ENCODE measurements at places on chromosomes 6 and 20.

GRCh38 chr6:1094306-1094705 lies 217.6 kb upstream of the FOXQ1 start:
- DNase-seq: peak; percentile 65

- DNase-seq: no peak
Observed at GRCh38 chr6:125111219-125111983, 42.2 kb upstream of the TPD52L1 start.

GRCh38 chr6:37137201-37138090 lies 32.5 kb upstream of the PIM1 start:
- peak; percentile 100 for DNase-seq

DNA sequence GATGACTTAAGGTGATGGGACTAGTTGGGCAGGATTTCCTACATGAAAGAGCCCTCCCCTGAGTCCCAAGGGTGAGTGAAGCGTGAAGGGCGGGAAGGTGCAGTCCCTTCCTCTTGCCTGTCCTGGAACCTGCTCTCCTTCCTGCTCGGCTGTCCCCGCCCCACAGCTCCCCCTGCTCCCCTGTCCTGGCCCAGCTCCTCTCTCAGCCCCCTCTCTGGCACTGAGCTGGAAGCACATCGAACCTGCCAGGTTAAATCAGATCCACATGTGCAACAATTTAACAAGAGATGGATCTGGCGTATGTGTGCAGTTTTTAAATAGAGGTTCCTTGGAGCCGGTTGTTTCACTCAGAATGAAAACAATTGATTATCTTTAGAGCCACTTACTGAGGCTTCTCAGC lies 95.0 kb downstream of the LRFN2 start:
- DNase-seq: no peak

DNA sequence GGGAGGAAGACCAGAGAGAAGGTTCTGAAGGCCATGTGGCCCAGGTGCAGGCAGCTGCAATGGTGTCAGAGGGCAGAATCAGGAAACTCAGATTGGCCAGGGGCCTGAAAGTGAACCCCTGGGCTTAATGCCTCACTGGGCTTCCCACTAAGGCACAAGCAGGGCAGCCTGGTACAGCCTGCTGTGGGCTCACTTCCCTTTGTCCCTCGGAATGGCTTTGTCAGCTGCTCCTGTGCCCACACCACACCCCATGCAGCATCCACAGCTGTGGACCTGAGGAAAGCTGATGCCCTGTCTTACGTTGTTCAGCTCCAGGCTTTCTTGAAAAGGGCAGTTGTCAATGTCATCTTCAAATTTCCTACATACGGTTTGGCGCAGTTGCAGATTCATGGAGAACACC lies 2.4 kb downstream of the CST9 start:
- DNase-seq: no peak

- DNase-seq: no peak
Observed at GRCh38 chr6:14974792-14975470, 270.9 kb upstream of the JARID2 start.

DNA sequence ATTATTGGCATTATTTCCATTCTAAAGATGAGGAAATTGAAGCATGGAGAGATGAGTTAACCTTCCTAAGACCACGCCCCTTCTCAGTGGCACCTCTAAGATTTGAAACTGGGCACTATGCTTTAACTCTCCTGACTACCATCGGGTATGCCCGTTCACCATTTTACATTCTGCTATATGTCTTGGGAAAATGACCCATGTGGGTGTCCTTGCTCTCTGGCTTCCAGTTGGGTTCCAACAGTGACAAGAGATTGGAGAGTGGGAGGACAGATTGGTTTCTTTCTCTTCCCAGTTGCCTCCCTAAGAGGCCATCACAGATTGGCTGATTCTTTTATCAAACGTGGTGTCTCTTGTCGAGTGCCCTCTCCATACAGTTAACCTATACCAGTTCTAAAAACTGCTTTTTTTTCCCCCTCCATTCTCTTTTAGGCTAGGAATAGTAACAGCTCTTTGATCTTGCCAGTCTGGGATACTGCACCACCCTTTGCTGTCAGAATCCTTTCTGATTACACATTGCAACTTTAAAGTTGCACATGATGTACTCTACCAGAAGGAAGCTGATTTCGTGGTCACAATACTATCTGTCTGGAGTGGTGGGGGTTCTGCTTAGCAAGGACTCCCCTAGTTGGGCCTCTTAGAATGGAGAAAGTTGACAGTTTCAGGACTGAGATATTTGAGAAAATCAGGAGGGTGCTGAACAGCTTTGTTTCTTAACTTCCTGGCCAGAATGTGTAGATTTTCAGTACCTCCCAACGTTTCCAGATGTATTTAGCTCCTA lies 88.0 kb upstream of the ELOVL5 start:
- DNase-seq: peak; percentile 8

GRCh38 chr6:24599686-24600399 lies 46.1 kb downstream of the KIAA0319 start:
- DNase-seq: no peak

GRCh38 chr6:24951811-24952299 lies 16.1 kb upstream of the RIPOR2 start:
- DNase-seq: no peak

GRCh38 chr6:46651816-46652215 lies 802 bp downstream of the CYP39A1 start:
- no peak for DNase-seq

DNA sequence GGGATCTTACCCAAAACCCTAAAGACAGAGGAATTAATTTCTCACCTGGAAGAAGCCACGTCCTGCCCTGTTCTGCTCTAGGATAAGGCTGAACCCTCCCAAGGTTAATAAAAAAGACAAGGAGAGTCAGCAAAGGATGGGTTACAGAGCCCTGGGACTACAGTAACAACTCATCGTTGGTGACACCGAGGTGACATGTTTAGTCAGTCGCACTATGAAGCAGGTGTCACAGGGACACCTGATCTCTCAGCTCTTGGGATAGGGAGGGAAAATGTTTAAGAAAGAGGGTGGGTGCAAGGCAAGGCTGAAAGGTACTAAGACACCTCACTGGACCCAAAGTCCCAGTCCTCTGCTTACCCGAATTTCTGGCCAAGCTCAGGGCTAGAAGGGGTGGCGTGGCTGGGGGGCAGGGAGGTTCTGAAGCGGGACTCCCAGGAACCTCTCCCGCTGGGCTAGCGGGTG lies 562 bp downstream of the MOCS1 start:
- no peak for DNase-seq

DNA sequence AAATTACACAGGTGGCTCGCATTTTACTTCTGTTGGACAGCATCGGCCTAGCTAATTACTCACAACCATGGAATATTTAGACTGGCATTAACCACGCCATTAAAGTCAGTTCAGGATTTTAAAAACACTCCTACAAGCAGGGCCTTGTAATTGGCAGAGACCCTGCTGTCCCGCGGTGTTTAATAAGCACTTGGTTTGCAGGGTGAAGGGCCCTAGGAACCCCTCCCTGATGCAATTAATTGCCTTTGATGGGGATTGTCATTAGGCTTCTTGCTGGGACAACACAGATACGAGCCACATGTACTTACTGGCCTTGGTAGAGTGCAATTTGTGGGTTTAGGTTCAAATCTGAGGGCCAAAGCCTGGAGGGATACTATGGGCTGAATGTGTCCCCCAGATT lies 7.8 kb upstream of the VSTM2L start:
- no peak for DNase-seq

- DNase-seq: no peak
Observed at GRCh38 chr6:33936886-33937285, 133.1 kb upstream of the MLN start.

- DNase-seq: no peak
Observed at GRCh38 chr6:24985323-24985722, 49.6 kb upstream of the RIPOR2 start.

DNA sequence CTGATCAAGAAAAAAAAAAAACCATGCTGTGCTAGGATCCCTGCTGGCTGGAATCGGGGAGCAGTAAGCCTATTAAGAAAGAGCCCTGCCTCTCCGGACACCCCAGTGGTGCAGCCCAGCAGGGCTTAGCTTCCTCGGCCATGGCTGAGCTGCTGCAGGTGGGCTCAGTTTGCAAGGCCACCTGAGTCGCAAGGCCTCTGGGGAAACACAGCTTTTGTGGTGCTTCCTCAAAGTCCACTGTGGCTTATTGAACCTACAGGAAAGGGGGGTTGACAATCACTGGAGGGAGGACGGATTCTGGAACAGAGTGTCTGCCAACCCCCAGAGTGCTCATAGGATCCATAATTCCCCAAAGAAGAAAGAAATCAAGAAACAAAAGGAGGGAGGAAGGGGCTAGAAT lies 240.8 kb downstream of the SMOC2 start:
- DNase-seq: no peak

DNA sequence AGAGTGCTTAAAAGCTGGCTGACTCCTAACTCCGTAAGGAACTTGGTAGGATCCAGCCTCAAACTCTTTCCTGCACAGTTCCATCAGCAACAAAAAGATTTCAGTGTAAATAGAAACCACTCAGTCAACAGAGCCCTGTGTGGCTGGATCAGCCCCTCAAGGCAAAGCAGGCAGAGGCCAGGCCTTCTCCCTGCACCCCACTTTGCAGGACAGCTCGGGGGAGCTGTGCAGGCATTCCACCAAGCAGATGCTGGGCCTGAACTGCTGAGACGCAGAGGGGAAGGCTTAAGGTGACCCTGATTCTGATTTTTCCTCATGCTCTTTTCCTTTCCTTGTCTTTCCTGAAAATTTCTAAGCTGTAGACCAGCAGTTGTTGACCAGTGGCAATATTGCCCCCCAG lies 91.5 kb downstream of the NFATC2 start:
- DNase-seq: no peak

DNA sequence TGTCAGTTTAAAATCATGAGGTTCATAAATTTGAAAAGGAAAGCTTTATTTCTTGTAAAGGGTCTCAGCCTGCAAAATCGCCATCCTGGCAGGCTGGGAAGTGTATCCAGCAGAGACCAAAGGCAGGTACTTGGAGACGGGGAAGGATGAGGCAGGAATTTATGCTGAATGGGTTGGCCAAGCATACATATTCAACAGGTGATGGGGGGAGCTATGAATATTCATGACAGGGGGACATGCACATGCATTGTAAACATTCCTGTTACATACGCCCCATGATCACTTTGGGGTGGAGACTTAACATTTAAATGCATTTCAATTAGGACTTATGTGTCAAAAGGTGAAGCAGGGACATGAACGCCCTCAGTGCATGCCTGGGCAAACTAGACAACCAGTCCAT lies 9.8 kb upstream of the SLC22A1 start:
- no peak for DNase-seq

GRCh38 chr20:15154070-15154469 lies 816.7 kb upstream of the FLRT3 start:
- no peak for DNase-seq

DNA sequence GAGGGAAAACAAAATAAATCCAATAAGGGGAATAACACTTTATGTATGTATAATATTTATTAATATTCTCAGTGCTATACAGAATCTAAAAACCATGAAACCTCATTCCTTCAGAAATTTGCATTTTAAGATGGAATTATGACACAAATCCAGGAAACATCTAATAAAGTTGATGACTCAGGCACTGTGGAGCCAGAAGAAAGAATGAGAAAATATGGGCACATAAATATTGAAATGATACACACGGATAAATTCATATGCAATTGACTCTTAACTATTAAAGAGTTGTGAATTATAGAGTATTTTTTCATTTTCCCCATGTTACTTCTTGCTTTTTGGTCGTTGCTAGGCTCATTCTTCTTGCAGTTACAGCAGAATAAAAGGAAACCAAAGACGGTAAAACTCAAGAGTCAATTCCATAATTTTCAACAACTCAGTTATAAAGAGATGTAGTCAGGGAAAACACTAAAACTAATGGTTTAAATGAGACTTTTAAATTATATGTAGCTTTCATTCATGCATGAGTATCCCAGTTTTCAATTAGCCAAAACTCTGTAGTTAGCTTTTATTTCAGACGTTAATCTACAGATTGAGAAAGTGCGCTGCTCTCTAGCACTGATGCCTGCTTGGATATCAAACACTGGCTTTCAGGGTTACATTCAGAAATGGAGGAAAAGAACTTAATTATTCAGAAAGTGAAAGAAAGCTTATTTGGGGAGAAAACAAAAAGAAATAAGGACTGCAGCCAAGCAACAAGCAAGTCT lies 95.4 kb downstream of the ADGRB3 start:
- DNase-seq: no peak

DNA sequence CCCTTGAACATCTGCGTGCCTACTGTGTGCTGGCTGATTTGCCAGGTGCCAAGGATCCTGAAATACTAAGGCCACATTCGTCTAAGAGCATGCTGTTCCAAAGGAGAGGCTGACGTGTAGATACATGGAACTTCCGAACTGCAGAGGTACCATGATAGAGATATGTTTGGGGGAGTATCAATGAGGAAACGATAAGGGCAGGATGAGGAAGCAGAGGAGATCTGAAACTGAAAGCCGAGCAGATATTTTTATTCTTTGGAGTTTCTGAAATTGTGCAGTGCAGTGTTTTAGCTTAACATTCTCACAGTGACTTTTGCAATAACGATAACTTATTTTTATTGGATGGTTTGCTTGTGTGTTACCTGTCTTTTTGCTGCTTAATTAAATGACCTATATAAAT lies 24.3 kb downstream of the BMP6 start:
- no peak for DNase-seq

DNA sequence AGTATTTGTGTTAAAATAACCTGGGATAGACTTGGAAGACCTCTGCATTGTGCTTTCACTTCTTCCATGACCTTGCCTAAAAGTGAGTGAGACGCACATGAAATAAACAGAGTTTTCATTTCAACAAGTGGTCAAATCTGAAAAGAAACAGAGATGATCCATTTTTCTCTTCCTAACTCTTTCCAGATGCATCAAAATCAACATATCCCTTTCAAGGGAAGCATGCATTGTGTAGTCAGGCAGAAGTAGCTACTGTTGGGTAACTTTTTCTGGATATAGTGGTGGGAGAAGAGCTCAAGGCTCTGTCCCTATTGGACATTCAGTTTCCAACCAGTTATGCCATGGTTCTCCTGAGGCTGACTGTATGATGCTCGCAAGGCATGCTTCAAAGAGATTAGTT lies 233.0 kb upstream of the JAG1 start:
- no peak for DNase-seq

DNA sequence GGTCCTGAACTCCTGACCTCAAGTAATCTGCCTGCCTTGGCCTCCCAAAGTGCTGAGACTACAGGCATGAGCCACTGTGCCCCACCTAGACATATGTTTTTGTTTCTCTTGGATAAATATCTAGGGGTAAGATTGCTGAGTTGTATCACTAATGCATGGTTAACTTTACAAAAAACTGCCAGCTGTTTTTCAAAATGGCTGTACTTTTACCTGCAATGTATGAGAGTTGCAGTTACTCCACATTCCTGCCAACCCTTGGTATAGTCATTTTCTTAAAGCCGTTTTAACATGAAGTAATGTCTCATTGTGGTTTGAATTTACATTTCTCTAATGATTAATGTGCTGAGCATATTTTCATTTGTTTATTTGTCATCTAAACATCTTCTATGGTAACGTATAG lies 289.7 kb downstream of the UTRN start:
- no peak for DNase-seq

GRCh38 chr6:37319156-37319555 lies 34.6 kb upstream of the RNF8 start:
- DNase-seq: no peak

DNA sequence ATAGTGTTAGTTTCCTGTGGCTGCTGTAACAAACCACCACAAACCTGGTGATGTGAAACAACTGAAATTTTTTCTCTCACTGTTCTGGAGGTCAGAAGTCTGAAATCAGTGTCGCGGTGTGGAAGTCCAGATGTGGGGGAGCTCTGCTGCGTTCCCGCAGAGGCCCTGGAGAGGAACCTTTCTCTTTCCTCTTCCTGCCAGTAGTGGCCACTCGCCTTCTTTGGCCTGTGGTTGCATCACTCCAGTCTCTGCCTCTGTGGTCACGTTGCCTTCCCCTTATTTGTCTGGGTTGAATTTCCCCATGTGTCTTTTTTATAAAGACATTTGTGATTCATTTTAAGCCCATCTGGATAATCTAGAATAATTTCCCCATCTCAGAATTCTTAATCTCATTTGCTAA lies 295.5 kb upstream of the FLRT3 start:
- DNase-seq: peak; percentile 10

All from fibroblast of skin of right biceps (primary cell).